ENCODE measurements at places on chromosomes 12 and 14.

- DNase-seq = no peak
Measured at GRCh38 chr12:82619644-82620043, 67.1 kb upstream of the TMTC2 start.

DNA sequence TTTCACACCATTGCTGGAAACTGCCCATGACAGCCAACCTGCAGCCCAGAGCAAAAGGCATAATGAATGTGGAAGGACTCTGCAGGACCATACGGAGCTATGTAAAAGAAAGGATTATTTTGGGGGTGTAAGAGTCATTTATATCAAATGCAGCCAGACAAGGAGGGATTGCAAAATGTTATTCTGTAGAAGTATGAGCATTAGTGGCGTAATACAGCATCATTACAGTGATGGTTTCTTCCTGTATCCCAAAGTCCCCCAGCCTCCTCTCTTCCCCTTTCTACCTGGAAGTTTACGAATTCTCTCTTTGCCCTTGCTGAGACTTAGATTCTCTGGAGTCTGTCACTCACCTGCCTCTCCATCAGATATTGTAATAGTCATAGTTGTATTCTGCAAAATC, 89.9 kb downstream of the BORCS5 start:
- DNase-seq = no peak

GRCh38 chr14:81331229-81332021, 68.7 kb downstream of the STON2 start:
- no peak for DNase-seq

DNA sequence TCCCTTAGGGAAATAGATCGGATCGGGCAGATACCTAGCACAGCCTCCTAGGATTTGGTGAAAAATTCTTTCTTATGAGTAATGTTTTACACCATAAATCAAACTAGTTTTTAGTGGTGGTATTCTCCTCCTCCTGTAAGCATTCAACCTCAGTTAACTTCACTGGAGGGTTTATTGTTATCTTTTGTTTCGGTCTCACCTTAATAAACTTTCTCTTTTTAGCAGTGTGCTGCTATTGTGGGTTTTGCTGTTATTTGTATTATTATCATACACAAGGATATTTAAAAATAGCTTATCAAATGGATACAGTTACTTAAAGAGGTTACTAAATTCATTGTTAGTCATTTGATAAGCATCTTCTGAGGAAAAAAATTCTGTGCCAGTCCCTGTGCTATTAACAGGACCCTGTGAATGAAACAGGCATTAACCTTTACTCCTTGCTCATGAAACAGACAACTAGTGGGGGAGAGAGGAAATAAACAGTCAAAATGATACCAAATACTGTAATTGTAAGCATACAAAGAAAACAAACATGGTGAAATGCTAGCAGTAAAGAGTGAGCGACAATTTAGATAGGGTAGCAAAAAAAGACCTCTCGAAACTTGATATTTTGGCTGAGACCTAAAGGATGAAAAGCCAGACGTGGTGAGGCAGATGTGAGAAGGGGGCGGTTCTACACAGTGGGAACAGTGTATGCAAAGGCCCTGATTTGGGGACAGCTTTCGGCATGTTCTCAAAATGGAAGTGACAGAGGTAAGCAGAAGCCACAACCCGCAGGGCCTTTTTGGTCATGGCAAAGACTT, 178.7 kb upstream of the SOX5 start:
- DNase-seq = no peak

GRCh38 chr14:74213907-74214803, 25.1 kb upstream of the VSX2 start:
- no peak for DNase-seq

GRCh38 chr12:124665511-124665910, 98.1 kb upstream of the NCOR2 start:
- DNase-seq = no peak

- DNase-seq = no peak
Measured at GRCh38 chr12:113555226-113555625, 83.6 kb upstream of the LHX5 start.

DNA sequence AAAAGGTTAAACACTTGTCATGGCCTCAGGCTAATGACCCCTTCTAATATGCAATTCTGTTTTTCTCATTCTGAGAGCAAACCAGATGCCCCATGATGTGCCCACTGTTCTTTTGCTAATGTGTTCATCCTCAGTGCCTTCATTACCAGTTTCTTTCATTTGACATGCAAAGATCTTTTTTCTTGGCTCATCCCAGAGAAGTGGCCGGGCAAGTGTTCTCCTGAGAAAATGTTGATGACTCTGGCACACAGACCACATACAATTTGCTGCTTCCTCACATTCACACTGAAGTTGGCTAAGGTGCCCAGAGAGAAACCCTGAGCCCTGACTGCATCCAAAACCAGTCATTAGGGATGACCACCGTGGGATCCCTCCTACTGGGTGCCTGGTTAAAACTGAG, 833.3 kb downstream of the DIO2 start:
- no peak for DNase-seq

- no peak for DNase-seq
Measured at GRCh38 chr12:3277306-3277943, 200.2 kb downstream of the TSPAN9 start.

DNA sequence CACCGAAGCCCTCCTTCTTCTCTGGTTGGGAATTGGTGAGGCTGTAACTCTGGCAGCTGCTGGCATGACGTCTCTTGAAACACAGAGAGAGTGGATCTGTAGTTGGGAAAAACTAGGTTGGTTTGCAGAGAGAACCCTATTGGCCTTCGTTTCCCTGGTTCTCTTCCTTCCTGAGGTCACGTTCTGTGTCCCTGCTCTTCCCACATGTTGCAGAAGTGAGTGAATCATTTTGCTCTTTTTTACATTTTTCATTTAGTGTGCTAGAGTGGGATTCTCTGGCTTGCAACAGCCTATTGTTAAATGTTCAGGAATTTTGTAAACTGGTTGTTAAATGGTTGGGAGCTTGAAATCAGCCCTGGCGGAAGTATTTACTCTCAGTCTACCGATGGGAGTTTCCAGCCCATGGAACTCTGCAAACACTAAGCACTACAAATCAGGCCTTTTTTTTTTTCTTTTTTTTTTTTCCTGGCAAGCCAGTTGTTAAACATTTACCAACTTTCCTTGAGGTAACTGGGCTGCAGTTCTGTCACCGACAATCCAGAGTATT, 26.8 kb upstream of the CKAP4 start:
- no peak for DNase-seq

GRCh38 chr12:91769736-91770135, 375.9 kb downstream of the BTG1 start:
- no peak for DNase-seq

DNA sequence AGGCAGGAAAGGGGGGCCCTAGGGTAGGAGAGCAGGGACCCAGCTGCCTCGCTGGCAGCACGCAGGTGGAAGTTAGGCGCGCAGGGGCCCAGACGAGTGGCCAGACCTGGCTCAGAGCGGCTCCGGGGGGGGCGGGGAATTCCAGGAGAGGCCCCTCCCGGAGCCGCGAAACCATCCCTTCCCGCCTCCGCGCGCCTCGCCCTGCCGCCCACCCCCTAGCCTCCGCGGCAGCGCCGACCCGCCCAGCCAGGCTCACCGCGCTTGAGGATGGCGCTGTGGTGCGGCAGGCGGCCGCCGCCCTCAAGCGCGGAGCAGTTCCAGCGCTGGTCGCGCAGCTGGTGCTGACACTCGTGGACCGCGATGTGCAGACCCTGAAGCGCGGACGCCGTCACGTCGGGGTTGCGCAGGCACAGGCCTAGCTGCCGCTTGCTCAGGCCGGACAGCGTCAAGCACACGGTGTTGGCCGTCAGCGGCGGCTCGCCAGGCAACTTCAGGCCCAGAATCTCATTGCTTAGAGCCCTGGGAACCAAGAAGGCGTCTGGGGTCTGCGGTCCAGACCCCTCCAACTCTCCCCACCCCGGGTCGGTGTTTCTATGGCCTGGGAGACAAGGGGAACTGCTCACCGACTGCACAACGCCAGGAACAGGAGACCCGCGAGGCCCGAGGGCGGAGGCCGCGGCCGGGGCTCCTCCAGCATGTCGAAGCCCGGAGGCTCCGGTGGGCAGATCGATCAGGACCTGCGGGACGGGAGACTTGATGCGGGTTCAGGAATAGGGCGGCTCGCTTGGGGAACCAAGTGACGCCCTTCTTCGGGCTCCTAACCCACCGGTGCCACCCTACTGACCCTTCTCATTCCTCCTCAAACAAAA, 1.5 kb downstream of the WNT10B start:
- DNase-seq = no peak

DNA sequence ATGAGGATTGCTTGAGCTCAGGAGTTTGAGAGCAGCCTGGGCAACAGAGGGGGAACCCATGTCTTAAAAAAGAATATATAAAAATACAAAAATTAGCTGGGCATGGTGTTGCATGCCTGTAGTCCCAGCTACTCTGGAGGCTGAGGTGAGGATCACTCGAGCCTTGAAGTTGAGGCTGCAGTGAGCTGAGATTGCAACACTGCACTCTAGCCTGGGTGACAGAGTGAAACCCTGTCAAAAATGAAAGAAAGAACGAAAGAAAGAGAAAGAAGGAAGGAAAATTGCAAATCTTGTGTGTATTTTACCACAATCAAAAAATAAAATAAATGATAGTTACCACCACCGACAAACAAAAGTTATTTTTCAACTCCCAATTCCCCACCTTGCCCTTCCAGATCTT, 45.3 kb downstream of the SPRING1 start:
- DNase-seq = no peak

GRCh38 chr14:100875861-100876590, 27.5 kb downstream of the RTL1 start:
- DNase-seq = no peak

DNA sequence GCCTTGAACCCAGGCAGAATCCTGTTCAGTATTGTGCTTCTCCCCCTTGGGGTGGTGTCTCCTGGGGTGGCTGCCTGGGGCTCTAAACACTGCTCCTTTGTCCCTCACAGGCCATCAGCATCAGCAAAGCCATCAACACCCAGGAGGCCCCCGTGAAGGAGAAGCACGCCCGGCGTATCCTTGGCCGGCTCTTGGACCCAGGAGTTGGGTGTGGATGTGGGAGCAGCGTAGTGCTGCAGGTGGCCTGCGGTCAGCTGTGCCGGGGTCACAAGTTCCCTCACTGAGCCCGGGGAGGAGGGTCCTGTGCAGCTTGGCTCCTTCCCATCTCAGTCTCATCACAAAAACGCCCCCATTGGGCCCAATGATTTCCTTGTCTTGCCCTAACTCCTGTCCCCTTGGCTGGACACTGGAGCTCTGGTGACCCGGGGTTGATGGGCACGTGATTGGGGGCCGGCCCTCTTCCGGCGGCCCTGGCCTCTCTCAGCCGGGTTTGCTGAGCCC, 12.7 kb downstream of the HIP1R start:
- no peak for DNase-seq

DNA sequence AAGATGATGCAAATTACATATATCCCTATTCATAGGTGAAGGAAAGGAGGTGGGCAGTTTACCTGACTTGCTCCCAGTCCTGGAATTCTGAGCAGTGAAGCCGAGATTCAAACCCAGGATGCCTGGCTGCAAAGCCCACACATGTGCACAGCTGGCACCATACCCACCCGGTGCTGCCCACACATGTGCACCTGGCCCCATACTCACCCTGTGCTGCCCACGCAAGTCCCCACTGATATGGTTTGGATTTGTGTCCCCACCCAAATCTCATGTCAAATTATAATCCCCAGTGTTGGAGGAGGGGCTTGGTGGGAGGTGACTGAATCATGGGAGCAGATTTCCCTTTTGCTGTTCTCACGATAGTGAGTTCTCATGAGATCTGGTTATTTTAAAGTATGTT, 179.2 kb upstream of the C14orf180 start:
- DNase-seq = no peak

GRCh38 chr12:76586764-76587395, 27.3 kb upstream of the OSBPL8 start:
- DNase-seq = no peak

GRCh38 chr14:104393898-104394381, 185.6 kb upstream of the C14orf180 start:
- no peak for DNase-seq

GRCh38 chr14:92546347-92547053, 32.9 kb downstream of the RIN3 start:
- peak; percentile 22 for DNase-seq

DNA sequence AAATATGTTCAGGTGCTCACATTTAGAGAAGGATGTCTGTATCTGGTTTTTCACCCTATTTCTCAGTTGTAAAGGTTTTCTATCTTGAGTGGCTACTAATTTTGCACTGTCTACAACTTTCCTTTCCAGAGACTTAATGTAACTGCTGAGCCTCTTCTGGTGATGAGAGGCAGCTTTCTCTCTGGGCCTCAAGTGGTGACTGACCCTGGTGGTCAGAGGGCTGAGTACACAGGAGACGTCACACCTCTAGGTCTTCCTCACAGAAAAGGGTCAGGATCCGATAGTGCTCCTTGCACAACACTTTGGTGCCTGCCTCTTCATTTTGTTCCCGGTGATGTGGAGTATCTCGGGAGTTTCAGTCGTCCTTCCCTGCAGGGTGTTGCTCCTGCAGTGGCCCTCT, 76.8 kb downstream of the LIN7A start:
- DNase-seq = no peak

- no peak for DNase-seq
Measured at GRCh38 chr12:132558042-132558856, 52.1 kb downstream of the LRCOL1 start.

DNA sequence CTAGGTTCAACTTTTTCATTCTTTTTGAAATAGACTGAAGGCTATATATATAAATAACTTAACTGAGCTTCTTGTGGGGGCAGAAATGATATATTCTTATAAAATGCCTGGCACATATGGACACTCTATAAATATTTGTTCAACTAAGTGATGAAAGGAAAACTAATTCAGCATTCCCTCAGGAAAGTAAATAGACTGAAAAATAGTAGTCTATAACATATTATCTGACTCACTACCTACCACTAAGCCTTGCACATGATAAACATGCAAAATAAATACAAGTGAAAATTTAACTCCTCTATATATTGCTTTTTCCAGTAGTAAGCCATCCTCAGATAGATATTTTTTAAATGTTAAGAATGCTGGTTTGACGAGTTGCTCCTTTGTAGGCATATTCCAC, 15.7 kb upstream of the BMAL2 start:
- DNase-seq = no peak

DNA sequence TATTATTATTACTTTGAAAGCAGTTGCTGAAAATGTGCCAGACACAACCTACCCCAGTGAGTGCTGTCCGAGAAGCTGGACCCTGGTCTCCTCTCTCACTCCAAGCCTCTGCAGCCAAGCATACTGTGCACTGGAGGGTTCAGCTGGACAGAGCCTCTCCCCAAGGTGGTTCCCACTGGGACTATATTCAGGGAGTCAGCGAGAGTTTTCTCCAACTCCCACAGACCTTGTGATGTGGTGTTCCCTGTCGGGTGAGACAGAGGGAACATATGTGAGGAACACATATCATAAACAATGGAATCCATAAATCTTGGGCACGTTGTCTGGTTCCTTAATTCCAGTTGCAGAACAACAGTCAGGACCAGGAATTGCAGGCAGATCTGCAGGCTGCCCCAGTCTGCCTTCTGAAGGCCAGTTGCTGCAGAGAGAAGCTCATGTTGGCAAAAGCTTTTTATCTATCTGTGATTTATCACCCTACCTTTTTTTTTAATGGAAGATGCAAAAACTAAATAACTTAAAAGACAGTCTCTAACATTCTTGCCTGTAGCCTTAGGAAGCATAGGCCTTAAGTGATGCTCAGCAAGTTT, 619.8 kb upstream of the TBX3 start:
- DNase-seq = no peak
